A172 (cell line): ENCODE measurements at places on chromosomes 7 and 10.
A peak's percentile ranks its signal among the peaks of the same experiment; 100 is the strongest.

DNA sequence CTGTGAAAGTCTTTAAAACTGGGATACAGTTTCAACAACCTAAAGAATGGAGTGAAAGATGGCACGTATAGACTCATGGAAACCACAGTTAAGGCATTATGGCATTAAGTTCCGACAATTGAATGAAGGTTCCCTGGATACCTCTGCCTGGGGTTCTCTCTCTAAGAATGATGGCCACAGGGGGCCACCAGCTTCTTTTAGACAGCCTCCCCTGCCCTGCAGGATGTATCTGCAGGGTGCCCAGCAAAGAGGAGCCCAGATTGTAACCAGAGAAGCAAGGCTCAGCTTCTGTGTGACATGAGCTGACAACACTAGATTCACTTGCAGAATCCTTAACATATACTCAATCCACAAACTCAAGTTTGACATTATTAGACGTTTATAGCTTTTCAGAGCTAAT is 645.4 kb downstream of the PARD3 start:
- DNase-seq = no peak

DNA sequence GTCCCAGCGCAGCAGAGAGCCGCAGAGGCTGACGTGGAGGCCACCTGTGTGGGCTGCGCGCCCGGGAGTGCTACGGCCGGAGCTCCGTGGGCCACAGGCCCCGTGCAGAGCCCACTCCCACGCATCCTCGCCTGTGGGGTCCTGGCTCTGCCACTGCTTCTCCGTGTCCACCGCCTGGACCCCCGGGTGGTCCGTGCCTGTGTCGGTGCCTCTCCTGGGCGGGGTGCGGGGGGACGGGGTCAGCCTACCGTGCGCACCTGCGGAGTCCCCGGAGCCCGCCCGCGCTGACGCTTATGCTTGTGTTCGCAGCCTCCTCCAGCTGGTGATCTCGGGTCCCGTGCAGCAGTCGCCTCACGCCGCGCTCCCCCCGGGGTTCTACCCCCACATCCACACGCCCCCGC is 7.8 kb upstream of the ZNF853 start:
- no peak for DNase-seq

DNA sequence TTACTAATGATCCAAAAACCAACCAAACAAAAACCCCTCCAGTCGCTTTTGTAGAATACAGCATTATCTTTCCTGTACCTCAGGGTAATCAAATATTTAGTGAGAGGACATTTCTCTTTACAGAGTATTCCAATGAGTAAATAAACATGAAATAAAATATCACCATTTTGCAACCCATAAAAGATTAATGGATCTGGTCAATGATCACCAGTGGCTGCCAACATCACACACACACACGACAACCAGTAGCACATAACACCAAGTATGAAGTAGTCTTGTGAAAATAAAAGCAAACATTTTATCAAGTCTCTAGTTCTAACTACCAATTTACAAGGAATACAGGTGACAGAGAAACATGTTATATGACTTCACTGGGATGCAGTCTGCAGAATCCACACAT is 188.6 kb upstream of the IMMP2L start:
- DNase-seq = no peak

DNA sequence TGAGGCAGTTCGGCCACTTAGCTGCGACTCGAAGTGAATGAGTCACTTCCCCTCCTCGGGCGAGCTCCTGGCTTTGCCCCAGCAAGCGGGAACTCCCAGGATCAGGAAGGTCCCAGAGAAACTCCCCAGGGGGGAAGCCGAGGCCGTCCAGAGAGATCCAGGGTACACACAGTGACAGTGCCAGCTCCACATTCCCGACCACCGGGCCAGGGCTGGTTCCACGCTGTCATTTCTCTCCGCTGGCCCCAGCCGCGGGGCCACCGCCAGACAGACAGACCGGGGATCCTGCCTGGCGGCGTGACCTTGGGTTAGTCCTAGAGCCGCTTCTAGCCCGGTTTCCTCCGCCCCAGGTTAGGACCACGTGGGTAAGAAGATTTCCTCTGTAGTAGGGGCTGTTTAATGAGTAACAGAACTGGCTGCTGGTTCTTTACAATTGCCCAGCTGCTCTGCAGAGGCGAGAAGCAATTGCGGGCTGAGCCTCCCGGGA is 463 bp upstream of the UPP1 start:
- DNase-seq = peak; percentile 96

GRCh38 chr7:133398506-133398905 is 145.6 kb downstream of the EXOC4 start:
- no peak for DNase-seq
